ENCODE measurements at places on chromosomes 6 and 20.

DNA sequence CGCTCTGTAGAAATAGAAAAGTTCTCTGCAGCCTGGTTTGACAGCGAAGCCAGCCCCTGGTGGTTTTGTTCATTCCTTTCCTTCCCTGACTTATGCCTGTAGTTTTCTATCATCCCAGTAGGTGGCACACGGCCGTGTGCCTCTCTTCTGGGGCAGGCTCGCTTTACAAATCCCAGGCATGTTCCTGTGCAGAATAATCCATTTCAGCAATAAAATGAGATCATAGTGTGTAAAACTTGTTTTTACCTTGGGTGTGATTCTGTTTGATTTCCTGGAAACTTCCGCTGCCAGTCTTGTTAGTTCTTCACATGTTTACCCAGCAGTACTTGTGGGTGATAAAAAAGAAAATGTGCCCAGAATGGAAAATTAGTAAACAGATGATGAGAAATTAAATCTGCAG is 7.4 kb upstream of the INSM1 start:
- DNase-seq, result no peak

DNA sequence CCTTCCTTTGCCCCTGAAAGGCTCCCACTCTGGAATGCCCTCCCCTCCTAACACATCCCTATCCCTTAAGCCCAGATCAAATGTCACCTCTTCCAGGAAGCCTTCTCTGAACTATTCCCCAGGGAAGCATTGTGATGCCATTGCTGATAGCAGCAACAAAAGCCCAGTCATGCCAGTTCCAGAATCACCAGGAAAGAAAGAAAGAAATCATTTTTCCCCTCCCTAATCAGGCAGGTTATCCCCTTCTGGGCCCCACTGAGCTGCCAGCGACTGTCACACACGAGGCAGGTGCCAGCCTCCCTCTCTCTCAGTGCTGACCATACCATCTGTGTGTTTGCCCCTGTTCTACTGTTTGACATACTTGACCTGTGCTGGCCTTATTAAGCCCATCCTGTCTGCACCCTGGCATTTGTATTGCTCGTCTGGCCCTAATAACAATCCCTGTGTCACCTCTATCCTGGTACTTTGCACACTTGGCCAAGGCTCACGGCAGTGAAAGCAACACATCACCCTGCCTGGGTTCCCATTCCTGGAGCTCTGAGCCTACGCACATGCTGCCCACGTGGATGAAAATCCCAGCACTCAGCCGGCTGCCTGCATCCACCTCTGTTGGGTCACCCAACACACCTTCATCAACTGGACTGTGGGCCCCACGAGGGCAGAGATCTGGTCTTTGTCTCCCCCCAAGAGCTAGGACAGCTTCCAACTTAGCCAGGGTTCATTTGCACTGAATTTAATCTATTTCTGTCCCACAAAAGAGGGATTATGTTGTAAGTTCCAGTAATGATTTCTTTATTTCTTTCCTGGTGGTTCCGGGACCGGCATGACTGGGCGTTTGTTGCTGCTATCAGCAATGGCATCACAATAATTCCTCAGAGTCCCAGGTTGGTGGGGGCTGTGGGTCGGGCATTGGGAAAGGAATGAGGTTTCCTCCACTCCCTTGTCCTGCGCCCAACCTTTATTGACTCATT is 5.3 kb upstream of the BPIFB1 start:
- no peak for DNase-seq

- DNase-seq, result no peak
Measured at GRCh38 chr6:20868397-20869096, 334.3 kb downstream of the CDKAL1 start.

DNA sequence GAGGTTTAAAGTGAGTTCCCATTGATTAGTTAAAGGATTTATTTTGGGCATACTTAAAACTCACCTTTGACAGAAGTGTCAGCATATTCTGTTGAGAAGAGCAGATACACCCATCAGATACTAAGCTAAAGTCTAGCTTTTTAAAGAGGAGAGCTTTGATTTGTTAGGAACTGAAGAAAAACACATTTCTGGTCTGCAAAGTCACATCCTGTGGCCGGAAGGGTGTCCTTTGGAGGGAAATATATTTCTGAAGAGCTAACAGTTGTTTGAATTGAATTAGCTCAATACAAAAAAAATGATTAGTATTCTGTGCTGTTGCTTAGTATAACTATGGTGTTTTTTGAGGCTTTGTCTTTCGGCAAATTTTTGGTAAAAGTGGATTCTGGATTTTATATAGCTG is 302.7 kb downstream of the RFPL4B start:
- DNase-seq, result no peak

DNA sequence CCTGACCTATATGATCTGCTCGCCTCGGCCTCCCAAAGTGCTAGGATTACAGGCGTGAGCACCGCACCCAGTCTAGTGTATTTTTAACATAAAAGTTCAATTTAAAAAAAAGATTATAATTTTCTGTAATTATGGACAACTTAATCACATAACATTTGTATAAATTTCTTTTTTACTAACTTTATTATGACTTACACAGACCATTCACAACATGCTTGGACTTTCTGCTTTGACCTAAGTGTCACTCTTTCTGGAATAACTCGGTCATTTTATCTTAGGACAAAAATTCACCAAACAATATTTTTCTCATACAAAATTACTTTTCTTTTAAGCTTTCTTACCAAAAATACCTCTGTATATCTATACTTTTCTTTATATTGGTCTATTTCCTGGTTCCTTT is 15.4 kb upstream of the IL22RA2 start:
- no peak for DNase-seq

DNA sequence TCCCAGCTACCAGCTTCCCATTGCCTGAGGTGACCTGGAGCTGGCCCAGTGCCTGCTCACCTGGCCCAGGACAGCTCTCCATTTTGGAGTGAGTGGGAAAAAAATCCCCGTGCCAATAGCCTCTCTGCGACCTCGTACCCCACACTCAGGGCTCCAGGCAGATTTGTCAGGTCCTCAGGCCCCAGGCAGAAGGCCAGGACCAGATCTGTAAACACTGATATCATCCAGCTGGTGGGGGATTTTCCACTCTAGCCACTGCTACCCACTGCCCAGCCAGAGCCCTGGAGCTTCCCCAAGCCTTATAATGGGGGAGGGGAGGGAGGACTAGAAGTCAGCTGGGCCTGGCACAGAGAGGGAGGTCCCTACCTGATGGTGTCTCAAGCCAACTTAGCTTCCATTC is 1.3 kb upstream of the PGC start:
- no peak for DNase-seq

DNA sequence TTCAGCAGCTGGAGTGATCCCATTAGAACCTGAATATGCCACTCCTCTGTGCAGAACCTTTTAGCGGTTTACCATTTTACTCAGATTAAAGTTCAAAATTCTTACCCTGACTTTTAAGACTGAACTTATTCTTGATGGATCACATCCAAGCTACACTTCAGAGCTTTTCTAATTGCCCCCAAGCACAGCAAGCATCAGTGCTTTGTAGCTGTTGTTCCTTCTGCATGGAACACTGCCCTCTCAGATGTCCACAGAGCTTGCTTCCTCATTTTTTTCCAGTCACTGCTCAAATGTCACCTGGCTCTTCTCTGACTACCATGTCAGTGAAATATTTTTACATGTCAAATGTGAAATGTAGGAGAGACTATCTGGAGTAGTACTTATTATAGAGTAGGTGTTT is 1.6 kb upstream of the SLC35B3 start:
- DNase-seq, result no peak

- DNase-seq, result no peak
Measured at GRCh38 chr6:149929422-149929821, 6.5 kb upstream of the RAET1G start.

GRCh38 chr20:23086056-23086566 is at the start of gene CD93:
CD93 (minus strand) TSS chr20:23086324; CDS start chr20:23086192, 132 bp downstream.
- DNase-seq, result no peak

GRCh38 chr6:156131221-156131903 is 645.8 kb upstream of the ARID1B start:
- no peak for DNase-seq

- DNase-seq, result no peak
Measured at GRCh38 chr6:161261325-161261724, 12.5 kb downstream of the AGPAT4 start.

GRCh38 chr20:46171909-46172308 is 53.8 kb downstream of the CD40 start:
- DNase-seq, result no peak

DNA sequence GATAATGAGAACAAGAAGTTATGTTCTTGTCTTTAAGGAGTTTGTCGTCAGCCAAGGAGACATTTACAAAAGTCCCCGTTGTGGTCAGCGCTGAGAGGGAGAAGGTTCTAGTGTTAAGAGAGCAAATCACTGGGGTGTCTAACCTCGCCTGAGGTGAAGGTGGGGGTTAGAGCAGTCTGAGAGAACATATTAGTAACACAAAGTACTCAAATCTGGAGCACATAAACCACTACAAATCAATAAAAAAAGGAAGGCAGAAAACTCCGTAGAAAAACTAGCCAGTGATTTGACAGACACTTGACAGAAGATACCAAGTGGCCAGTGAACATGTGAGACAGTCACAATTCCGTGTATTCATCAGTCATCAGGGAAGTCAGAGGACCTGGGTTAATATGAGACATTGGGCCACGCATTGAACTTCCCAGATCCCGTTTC is 45.4 kb downstream of the CDS2 start:
- no peak for DNase-seq

- DNase-seq, result peak; percentile 77
Measured at GRCh38 chr20:35447082-35447789, 8.2 kb upstream of the CEP250 start.

GRCh38 chr6:52497652-52498408 is 77.7 kb downstream of the EFHC1 start:
- DNase-seq, result no peak

DNA sequence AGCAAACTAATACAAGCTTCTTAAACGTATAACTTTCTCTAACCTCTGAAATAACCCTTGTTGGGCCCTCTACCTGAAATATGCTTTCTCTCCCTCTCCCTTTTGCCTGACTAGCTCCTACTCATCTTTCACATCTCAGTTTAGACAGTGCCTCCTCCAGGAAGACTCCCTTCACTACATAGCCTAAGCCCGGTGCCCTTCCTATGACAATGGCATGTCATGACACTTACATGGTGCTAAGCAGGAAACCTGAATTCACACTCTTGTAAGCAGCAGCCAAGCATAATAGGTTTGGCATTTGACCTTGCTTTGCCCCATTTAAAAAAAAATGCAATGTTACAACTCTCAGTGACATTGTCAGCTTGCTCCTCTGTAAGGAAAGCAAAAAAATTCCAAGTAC is 33.1 kb upstream of the FBXL4 start:
- DNase-seq, result no peak

DNA sequence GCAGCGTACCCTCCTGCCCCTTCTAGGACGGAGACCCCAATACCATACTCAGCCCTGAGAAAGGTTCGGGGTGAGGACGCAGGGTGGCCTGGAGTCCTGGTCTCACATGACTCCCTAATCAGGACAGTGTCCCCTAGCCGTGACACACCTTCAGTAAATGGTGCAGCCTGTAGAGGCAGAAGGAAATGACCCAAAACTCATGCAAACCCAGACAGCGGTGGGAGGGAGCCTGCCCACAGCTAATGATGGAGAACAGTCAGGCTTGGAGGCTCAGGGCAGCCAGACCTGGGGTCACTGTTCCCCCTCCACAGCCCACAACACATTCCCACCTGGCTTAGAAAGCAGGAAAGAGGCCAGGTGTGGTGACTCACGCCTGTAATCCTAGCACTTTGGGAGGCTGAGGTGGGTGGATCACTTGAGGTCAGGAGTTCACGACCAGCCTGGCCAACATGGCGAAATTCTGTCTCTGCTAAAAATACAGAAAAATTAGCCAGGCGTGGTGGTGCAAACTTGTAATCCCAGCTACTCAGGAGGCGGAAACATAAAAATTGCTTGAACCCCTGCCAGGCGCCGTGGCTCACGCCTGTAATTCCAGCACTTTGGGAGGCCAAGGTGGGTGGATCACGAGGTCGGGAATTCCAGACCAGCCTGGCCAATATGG is 8.8 kb upstream of the HMGA1 start:
- no peak for DNase-seq

DNA sequence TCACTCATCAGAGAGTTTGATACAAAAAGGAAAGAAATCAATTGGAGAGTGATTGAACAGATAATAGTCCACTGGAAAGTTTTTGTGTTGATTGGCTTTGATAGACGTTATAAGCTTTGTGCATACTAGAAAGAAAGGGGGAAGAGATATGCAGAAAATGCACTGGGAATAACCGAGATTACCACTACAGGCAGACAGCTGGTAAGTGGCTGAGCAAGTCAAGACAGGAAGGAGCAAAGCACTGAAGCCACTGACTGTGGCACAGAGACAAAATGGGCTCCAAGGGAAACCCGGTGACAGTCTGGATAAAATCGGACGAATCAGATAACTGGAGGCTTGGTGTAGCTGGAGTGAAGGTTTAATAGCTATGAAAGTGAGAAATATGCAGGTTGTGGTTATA is 209.0 kb downstream of the SIM1 start:
- DNase-seq, result no peak

DNA sequence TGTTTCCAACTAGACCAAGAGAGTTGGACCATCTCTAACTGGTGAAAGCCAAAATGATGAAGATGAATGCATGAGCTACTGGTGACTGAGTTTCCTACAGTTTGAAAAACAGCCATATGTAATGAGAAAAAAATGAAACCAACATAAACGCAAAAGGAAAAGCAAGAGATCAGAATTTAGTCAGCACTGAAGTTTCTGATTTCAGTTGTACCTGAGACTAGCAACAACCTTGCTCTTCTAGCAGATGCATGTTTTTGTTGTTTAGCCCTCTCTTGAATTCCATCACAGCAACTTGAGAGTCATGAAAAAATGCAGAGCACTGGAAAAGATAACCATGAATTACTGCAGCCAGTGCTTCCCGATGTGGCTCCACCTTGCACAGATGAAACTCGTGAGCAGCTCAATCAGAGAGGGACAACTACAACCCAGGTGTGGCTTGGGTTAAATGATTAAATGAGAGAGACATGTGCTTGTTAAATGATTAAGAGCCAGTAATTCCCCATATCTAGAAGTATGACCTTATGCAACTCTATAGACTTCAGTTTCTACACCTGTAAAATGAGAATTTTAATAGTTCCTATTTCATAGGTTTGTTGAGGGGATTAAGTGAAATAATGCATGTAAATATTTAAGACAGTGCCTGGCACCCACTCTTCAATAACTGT is 104.8 kb downstream of the ELOVL4 start:
- DNase-seq, result no peak

DNA sequence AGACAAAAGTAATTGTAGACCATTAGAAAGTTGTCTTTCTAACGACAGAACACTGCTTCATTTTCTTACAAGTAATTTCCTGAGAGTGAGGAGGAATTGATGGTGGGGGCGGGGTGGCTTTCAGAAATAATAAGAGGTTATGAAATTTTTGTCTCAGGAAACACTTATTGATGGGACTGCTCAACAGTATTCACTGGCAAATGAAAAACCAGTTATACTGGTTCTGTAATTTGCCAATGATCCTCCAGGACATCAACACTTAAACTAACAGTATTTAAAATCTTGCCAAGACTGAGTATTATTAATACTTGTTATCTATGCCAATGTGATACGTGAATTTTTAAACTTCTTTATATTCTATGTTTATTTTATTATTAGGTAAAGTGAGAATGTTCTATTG is 41.8 kb upstream of the FUT9 start:
- no peak for DNase-seq
